Fibroblast of skin of right biceps (primary cell): ENCODE measurements at places on chromosomes 16 and 17.

DNA sequence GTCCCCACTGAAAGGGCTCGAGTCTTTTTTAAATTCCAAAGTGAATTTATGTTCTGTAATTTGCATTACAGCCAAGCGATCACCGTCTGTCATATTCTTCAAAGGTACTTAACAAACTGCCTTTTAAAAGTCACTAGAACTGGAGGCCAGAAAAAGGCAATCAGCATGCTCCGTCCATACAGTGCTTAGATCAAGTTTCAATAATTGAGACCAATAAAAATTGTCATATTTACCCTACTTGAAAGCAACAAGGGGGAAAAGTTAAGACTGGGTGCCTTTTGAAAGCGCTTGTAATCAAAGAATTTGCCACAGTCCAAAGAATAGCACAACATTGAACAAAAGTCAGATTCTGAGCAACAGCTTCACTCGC, 9.0 kb upstream of the ZFHX3 start:
- DNase-seq: no peak

GRCh38 chr17:72423718-72424117, 302.9 kb downstream of the SOX9 start:
- no peak for DNase-seq

DNA sequence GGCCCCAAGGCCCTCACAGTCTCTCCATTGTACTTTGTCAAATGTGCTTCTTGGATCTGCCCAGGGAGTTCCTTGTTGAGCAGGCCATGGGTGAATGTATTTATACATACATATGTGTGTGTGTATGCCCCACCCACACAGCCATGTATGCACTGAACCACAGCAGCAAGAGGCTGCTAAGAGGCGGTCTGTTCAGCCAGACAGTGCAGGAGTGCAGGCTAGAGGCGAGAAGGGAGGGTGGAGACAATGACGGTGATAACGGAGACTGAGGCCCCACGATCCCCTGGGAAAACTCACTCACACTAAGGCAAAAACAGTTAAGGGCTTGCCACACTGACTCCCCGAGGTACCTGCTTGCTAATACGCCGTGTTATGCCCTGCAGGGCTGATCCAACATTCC, 151.0 kb upstream of the CDC42EP4 start:
- no peak for DNase-seq

DNA sequence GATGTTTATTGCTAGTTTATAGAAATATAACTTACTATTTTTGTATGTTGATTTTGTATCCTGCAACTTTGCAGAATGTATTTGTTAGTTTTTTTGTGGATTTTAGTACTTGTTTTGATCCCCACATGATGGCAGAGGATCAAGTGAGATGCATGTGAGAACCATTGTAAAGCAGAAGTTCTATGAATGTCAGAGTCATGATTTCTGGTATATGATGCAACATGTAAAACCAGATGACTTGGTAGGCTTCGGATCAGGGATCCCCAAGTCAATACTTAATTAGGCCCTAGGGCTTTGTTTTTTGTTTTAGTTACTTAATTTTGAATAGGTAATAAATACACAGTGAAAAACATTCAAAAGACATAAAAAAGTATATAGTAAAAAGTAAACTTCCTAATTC, 45.8 kb downstream of the ESRP2 start:
- no peak for DNase-seq

DNA sequence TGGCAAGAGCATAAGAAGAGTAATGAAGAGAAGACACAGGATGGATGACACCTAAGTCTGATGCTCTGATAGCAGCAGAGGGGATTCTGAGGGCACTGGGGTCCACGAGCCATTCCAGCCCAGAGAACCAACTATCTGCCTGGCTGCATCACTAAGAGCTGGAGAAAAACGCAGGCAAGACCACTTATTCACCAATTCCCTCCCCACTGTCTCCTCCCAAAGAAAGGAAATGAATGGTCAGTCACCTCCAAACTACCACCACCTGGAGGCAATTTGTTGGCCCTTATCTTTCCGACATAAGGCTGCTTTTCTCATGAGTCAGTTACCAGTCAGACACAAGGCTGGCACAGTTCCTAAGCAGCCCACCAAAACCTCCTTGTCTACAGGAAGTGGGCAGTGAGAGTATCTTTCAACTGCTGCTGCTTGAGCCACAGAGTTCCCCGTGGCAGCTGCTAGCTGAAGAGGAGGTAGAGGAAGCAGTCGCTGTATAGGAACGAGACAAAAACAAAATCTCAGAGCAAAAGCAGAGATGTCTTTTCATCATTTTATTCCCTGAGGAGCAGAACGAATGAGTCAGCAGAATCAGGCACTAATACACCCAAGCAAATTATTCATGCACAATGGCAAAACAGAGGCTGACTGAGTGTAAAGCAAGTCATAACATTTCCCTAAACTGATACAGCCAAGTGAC, 111.1 kb downstream of the SMG6 start:
- peak; percentile 100 for DNase-seq

- DNase-seq: no peak
These were observed 16.5 kb upstream of the ABCC1 start for GRCh38 chr16:15932939-15933338.

- DNase-seq: no peak
These were observed 31.6 kb downstream of the IFT140 start for GRCh38 chr16:1580256-1580655.

DNA sequence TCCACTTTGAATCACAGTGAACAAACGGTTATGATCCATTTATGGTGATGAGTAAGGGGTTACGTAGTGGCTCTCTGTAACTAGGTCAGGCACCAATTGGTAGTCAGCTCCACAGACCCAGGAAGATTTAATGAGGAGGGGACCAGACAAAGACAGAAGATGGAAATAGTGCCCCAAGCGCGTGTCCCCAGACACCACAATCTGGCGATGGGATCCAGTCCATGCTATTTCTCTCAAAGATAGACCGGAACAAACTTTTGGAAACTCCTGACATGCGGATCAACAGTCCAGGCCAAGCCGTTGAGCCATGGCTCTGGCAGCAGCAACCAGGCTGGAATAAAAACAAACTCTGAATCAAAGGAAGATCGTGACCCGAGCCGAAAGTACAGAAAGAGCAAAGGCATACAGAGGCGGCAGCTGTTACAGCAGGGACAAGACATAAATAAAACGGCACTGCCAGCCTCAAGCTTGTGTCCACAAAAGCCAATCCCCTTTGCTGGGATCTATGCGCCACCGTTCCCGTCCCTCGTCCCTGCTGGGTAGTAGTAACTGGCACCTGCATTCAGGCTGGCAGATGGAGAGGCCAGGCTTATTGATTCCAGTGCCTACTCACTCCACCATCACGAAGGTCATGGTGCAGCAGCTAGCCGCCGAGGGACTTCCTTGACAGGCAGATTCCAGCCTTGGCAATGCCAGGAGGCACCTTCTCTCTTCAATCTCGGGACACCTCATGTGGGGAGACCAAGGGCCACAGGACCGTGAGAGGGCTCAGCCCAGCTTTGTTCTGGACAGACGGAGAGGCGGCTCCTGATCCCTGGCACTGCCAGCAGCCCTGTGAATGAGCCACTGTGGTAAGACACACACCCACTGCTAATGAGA, 50.2 kb downstream of the CDH11 start:
- DNase-seq: no peak

GRCh38 chr16:28935346-28935745, 3.6 kb downstream of the CD19 start:
- no peak for DNase-seq

GRCh38 chr16:57609541-57610401, 18.7 kb upstream of the ADGRG1 start:
- DNase-seq: no peak

- DNase-seq: no peak
These were observed 377.5 kb upstream of the DYNLRB2 start for GRCh38 chr16:80163339-80163738.

DNA sequence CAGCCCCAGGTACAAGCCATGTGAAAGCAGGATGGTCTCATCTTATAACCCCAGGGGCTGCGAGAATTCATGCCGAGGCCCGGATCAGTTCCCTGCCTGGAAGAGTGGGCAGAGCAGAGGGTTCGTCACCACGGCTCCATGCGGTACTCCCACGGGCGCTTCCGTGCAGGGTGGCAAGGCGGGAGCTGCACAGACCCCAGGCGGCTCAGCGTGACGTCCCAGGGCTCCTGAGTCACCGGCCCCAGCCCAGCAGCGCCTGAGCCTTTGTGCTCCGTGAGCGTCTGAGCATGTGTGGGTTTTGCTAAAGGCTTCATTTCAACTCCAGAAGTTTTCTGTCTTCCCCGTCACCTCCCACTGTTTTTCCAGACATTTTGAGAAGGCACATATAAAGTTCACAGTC, 71.2 kb upstream of the CHMP6 start:
- peak; percentile 42 for DNase-seq

DNA sequence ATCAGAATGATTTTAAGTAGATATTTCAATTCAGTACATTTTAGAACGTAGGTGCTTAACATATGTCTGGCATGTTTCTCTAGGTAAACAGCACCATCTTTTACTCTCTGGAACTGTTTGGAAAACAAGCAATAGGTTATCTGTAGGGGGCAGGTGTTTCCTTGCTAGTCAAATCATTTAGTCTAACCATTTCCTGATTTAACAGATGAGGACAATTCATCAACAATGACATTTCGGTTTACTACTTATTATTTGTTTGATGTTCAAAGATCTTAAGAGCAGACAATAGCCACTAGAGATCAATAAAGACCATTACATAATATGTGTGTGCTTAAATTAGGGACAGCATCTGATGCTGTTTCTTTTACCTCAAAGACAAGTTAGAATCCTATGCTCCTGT, 173.1 kb downstream of the CEP112 start:
- no peak for DNase-seq

GRCh38 chr17:55734128-55734781, 11.6 kb upstream of the TMEM100 start:
- DNase-seq: peak; percentile 61

DNA sequence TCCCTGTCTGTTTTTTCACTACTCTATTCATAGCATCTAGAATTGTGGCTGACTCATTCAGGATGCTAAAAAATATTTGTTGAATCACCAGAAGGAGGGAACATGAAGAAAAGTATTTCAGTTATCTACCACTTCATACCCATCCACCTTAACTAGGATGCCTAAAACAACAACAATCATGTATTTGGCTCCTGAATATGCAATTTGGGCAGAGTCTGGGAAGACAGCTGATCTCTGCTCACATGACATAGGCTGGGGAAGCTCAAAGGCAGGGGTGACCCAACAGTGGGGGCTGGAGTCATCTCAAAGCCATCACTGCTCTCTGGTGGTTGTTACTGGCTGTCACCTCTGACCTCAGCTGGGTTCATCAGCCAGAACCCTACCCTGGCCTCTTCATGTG, 80.1 kb upstream of the RPL38 start:
- peak; percentile 84 for DNase-seq

DNA sequence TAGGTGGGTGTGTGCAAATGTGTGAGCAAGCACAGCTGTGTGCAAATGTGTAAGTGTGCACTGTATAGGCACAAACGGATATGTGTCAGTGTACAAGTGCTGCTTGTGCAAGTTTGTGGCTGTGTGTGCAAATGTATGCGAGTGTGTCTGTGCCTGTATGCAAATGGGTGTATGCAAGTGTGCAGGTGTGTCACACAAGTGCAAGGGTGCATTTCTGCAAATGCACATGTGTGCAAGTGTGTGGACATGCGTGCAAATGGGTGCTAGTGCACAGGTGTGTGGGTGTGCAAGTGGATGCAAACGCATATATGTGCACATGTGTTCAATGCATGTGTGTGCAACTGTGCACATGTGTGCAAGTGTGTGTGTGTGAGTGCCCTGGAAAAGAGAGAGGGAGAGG, 76.5 kb upstream of the TNRC6C start:
- DNase-seq: no peak

- no peak for DNase-seq
These were observed 146.0 kb downstream of the CDH11 start for GRCh38 chr16:64975821-64976220.

DNA sequence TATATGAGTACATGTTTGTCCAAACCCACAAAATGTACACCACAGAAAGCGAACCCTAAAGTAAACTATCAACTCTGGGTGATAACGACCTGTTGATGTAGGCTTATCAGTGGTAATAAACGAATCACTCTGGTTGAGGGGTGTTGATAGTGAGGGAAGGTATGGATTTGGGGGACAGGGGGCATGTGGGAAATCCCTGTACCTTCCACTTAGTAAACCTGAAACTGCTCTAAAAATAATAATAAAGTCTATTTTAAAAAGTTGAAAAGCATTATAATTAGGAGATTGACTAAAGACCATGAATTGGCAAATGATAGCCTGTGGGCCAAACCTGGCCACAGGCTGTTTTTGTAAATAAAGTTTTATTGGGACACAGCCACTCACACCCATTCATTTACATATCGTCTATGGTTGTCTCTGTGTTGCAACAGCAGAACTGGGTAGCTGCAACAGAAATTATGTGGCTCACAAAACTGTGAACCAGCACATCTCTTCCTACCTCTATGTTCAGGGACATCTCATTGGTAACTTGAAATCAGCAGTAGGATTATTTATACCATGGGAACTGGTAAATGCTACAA, 85.5 kb upstream of the CDYL2 start:
- DNase-seq: no peak

- peak; percentile 96 for DNase-seq
These were observed 25.8 kb downstream of the ASIC2 start for GRCh38 chr17:33267271-33267790.
